ENCODE measurements at places on chromosomes 6 and 20. TPM values are rescaled to one million over a fixed set of nuclear protein-coding genes. Genes with fewer than 3 reads are reported as not detected.

GRCh38 chr6:169146521-169146920 is 107.1 kb downstream of the THBS2 start:
- no peak for DNase-seq
- peaks cover 2% of the 10 kb centered on the region for H3K27me3 ChIP-seq
- H3K4me1 ChIP-seq, result no peaks in the 10 kb centered on the region
- H3K4me3 ChIP-seq, result no peak overlapping the region

GRCh38 chr6:169940481-169941271 is 189.3 kb downstream of the ERMARD start:
- peaks cover 13% of the 10 kb centered on the region for H3K27me3 ChIP-seq
- H3K36me3 ChIP-seq, result no peaks in the 10 kb centered on the region
- DNase-seq, result no peak
- H3K4me1 ChIP-seq, result no peaks in the 10 kb centered on the region
- H3K4me3 ChIP-seq, result no peak overlapping the region
- no peak overlapping the region for H3K27ac ChIP-seq

GRCh38 chr6:14280766-14281293 is 163.3 kb downstream of the CD83 start:
- H3K27ac ChIP-seq, result no peak overlapping the region
- H3K27me3 ChIP-seq, result no peaks in the 10 kb centered on the region
- no peak for DNase-seq
- H3K36me3 ChIP-seq, result no peaks in the 10 kb centered on the region
- H3K4me3 ChIP-seq, result no peak overlapping the region
- H3K4me1 ChIP-seq, result peaks cover 34% of the 10 kb centered on the region

DNA sequence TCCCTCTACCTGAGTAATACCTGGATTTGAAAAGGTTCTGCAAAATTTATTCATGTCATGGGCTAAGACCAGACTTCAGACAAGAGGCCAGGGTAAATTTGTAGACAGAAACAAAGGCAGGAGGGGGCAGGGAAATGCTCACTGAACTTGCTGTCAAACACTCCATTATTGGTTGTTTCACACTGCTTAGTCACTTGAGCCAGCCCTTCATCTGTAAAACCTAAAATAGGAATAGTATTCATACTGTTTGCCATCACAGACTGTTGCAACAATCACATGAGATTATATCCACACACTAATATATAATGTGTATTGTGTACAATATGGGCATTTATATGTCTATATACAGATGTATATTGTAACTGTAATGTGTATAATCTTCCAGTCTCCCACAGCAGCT is 6.5 kb upstream of the TINAG start:
- H3K27me3 ChIP-seq, result no peaks in the 10 kb centered on the region
- DNase-seq, result no peak
- no peak overlapping the region for H3K27ac ChIP-seq
- no peak overlapping the region for H3K4me3 ChIP-seq
- H3K4me1 ChIP-seq, result no peaks in the 10 kb centered on the region

DNA sequence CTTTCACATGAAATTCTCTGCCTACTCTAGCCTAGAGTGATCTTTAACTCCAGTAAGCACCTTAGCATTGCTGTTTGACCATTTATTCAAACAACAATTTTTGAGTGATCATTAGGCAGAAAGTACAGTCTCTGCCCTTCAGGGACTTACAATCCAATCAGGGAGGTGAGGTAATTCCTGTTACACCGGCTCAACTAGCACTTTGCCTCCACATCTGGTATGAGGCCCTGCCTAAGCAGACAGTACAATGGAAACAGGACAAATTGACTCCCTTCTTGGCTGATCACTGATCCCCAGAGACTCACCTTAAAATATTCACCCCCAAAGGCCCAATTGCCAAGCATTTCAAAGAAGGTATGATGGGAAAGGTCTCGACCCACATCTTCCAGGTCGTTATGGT is 1.4 kb downstream of the AARS2 start:
- H3K4me1 ChIP-seq, result peaks cover 21% of the 10 kb centered on the region
- H3K27me3 ChIP-seq, result peaks cover 3% of the 10 kb centered on the region
- peak overlapping the region; percentile 92 for H3K4me3 ChIP-seq
- DNase-seq, result no peak

DNA sequence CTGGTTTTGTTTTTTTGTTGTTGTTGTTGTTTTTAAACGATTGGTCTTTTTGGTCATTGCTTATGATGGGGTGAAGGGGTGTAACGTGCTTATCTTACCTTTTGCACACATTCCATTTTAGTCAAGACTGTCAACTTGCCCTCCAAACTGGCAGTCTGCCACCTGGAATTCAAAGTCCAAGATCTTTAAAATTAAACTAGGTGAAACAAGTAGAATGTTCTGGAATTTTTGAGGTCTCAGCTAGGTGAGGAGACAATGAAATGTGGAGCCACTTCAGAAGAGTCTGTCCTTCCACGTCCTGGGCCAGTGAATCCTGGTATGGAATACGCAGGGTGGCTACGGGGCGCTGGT is 344.6 kb downstream of the ZFAND3 start:
- H3K36me3 ChIP-seq, result no peaks in the 10 kb centered on the region
- H3K4me1 ChIP-seq, result no peaks in the 10 kb centered on the region

DNA sequence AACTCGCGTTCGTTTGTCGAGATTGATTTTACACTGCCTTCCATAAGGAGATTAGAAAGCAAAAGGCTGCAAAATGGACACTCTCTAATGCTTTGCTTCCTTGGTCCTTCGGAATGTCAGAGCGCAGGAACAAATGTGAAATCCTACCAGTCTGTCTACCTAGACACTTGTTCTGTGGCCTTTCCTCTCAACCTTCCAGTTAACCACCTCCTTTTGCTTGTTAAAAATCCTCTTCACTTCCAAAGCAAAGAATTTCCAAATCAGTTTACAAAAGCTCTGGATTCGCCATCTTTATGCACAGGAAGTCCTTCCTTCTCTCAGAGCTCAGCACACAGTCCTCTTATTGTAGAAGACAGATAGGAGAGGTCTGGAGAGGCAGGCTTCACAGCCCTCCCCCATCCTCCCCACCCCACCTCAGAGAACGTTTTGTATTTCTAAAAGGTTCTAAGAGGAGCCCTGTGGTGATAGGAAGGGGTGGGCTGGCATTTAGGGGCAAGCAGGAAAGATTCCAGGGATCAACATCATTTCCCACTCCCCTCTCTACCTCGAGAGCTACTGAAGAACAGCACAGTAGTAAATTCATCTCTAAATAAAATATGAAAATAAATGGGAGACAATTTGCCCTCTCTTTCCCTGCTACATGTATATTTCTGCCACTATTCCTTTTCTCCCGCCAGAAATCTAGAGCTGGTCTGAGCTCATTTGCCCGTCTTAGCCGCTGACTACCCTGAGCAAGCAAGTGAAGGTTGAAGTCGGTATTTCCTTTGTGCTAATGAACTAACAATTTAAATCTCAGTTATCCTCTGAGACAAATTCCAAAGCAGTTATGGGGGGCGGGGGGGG is 18.9 kb downstream of the TFAP2A start:
- peaks cover 2% of the 10 kb centered on the region for H3K36me3 ChIP-seq
- no peak for DNase-seq
- H3K27ac ChIP-seq, result no peak overlapping the region
- no peak overlapping the region for H3K4me3 ChIP-seq
- H3K4me1 ChIP-seq, result peaks cover 3% of the 10 kb centered on the region

GRCh38 chr20:36094497-36094896 is 60.0 kb upstream of the EPB41L1 start:
- peaks cover 48% of the 10 kb centered on the region for H3K27me3 ChIP-seq
- peaks cover 2% of the 10 kb centered on the region for H3K36me3 ChIP-seq
- no peak overlapping the region for H3K4me3 ChIP-seq

GRCh38 chr20:53809217-53809616 is 215.6 kb upstream of the ZNF217 start:
- no peaks in the 10 kb centered on the region for H3K27me3 ChIP-seq
- H3K4me3 ChIP-seq, result no peak overlapping the region
- no peaks in the 10 kb centered on the region for H3K36me3 ChIP-seq
- H3K27ac ChIP-seq, result no peak overlapping the region
- H3K4me1 ChIP-seq, result peaks cover 11% of the 10 kb centered on the region

DNA sequence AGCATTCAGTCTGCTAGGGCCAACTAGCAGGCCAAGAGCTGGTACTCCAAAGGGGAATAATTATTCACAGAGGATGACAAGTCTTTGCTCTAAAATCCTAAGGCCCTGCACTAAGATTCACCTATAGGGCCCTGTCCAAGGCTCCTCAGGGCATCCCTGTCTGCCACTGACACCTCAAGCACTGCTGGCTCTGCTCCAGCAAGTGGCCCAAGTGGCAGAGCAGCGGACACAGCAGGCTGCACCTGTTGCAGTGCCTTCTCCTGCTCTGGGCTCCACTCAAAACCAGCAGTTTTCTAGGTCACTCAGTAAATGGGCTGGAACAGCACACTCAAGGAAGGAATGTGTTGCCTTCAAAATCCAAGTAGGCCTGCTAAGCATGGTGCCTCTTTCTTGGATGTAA is 36.4 kb upstream of the SMOC2 start:
- H3K4me3 ChIP-seq, result no peak overlapping the region
- H3K36me3 ChIP-seq, result no peaks in the 10 kb centered on the region
- H3K27ac ChIP-seq, result no peak overlapping the region
- DNase-seq, result no peak
- no peaks in the 10 kb centered on the region for H3K4me1 ChIP-seq
- H3K27me3 ChIP-seq, result no peaks in the 10 kb centered on the region

DNA sequence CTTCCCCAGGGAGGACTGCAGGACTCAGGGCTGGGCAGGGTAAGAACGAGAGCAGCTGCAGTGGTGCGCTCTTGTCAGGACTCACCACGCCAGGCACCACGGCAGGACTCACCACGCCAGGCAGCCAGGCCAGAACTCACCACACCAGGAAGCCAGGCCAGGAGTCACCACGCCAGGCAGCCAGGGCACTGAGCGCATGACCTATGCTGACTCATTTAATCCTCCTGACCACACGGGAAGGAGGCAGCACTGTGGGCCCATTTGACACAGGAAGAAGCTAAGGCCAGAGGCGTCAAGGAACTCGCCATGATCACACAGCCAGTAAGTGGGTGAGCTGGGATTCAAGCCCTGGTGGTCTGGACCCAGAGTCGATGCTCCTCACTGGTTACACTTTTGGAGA is 189.3 kb downstream of the PREX1 start:
- no peaks in the 10 kb centered on the region for H3K27me3 ChIP-seq
- no peak overlapping the region for H3K27ac ChIP-seq
- H3K36me3 ChIP-seq, result peaks cover 41% of the 10 kb centered on the region
- no peak for DNase-seq
- H3K4me3 ChIP-seq, result no peak overlapping the region

DNA sequence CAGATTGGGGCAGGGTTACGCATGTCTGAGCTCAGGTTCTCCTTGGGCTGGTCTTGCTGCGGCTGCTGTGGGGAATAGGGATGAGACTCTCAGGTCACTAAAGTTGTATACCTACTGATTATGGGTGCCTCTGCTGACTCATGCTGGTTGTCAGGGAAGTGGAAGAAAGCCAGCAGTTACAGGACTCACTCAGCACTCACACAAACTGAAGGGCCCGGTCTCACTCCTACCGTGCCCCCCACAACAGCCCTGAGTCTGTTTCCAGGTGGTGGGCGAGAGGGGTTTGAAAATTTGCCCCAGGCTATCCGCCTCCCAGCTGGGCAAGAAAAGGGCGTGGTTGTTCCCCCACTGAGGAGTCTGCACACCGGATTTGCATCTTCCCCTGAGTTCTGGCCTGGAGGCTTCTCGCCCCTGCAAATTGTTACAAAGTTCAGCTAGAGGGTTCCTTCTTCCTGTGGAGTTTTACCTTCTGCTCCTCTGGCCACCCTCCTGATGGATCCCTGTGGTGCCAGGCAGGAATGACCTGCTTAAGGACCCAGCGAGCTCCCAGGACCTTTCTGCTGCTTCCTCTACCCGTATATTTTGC is 659.2 kb downstream of the HDGFL1 start:
- no peak for DNase-seq
- H3K4me1 ChIP-seq, result no peaks in the 10 kb centered on the region
- no peaks in the 10 kb centered on the region for H3K36me3 ChIP-seq

DNA sequence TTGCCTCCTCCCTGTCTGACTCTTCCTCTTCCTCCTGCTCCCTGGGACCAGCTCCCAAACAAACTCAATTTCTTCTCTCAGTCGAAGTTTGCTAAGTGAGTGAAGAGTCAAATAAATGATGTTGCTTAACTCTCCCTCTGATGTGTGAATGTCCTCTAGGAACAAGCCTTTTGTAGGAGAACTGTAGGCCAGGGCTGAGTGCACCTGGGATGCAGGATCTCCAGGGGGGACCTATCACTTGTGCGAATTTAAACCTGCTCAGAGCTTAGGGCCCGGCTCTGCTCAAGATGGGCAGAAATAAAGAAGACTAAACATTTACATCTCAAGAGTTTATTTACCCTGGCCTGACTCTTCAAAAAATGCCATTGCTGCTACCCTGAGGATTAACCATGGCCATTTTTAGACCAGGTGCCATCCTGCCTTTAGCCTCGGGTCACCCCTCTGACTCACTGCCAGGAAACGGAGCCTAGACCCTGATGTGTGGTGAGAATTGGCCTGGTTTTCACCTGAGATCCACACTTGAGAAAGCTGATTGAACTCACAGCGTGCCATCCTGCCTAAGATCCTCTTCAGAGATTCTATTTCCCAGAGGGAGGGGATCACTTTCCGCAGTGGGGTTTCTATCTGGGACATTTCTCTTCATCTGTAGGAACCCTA is 63.6 kb upstream of the CD93 start:
- no peak overlapping the region for H3K27ac ChIP-seq
- H3K36me3 ChIP-seq, result no peaks in the 10 kb centered on the region
- H3K27me3 ChIP-seq, result peaks cover 2% of the 10 kb centered on the region
- H3K4me1 ChIP-seq, result peaks cover 50% of the 10 kb centered on the region

GRCh38 chr6:109820706-109821350 is 129.7 kb downstream of the FIG4 start:
- H3K4me3 ChIP-seq, result no peak overlapping the region
- peaks cover 2% of the 10 kb centered on the region for H3K36me3 ChIP-seq
- H3K4me1 ChIP-seq, result no peaks in the 10 kb centered on the region
- no peaks in the 10 kb centered on the region for H3K27me3 ChIP-seq
- DNase-seq, result no peak

- no peaks in the 10 kb centered on the region for H3K27me3 ChIP-seq
- H3K27ac ChIP-seq, result peak within 1 kb of the TSS; percentile 36
- no peak within 1 kb of the TSS for H3K4me3 ChIP-seq
- H3K4me1 ChIP-seq, result peaks cover 17% of the 10 kb centered on the region
- no peak for DNase-seq
These were observed at the start of gene SPDEF for GRCh38 chr6:34556031-34556471. TSS of gene SPDEF (minus strand) at chr6:34556329. CDS start at chr6:34544455, 11,874 bp downstream.

Gene ULBP1
- total RNA-seq, result 0.67 TPM

Gene BPIFA1
- total RNA-seq, result not detected

Gene SLC13A3
- not detected for total RNA-seq

Gene LY6G6F
- not detected for total RNA-seq

Gene CD40
- 1.5 TPM for total RNA-seq

Gene HLA-DRB5
- total RNA-seq, result 29.2 TPM

Gene SLC22A1
- 0.25 TPM for total RNA-seq

Gene DYNLT2
- 2.5 TPM for total RNA-seq

Gene PNPLA1
- total RNA-seq, result not detected

Measured in activated CD4-positive, alpha-beta T cell treated with anti-CD3 and anti-CD28 coated beads, Interleukin-2, amount 10 ng/mL, durations not matched to agents 7 days and 5 days (primary cell).